ENCODE measurements at places on chromosomes 6 and 20.

GRCh38 chr20:20167698-20168097 lies 115.4 kb downstream of the CFAP61 start:
- no peak for DNase-seq

GRCh38 chr20:17023036-17023435 lies 203.8 kb upstream of the PCSK2 start:
- DNase-seq, result no peak

GRCh38 chr6:23537828-23538227 lies 588.2 kb upstream of the NRSN1 start:
- no peak for DNase-seq

GRCh38 chr6:110422444-110422822 lies 7.1 kb upstream of the DDO start:
- DNase-seq, result no peak

- DNase-seq, result peak; percentile 96
Observed at GRCh38 chr6:133130863-133131262, 110.3 kb upstream of the EYA4 start.

GRCh38 chr6:63997734-63998133 lies 362.1 kb downstream of the PHF3 start:
- DNase-seq, result no peak

GRCh38 chr20:46388201-46388836 lies 18.1 kb downstream of the ELMO2 start:
- no peak for DNase-seq

DNA sequence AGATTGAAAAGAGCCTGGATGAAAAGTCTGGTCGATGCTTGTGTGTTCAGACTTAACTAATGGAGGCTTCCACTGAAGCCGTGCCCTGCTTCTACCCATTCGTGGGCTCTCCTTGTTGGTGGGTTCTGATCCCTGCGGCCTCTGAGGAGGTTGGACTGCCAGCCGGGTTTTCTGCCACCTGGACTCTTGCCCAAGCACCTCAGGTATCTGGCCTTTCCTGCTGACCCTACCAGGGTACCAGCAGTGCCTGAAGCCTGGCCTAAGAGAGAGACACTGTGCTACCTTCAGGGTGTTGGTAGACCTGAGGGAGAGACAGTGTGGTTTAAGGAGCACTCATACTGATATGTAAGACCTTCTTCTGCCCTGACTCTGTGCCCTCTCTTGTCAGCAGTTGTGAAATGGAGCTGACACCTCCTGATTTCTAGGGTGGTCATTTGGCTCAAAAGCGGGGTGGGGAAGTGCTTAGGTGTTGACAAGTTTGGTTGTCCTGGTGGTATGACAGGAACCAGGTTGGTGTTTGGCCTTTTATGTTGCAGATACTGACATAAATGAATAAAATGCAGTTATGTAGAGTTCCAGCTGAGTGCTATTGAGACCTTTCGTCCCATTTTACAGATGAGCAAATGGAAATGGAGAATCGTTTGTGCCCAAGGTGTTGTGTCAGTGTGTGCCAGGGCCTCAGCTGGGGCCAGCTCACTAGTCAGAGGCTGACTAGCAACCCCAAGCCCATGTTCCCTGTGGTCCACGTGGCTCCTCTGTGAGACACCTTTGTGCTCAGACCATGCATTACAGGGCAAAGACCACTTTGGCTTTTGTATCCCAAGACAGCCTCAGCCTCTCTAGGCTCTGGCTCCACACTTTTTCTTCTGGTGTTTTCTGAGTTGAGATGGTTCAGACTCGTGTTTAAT lies 3.1 kb downstream of the PLCG1 start:
- DNase-seq, result no peak

- DNase-seq, result no peak
Observed at GRCh38 chr6:43468240-43468639, 9.1 kb upstream of the TJAP1 start.

DNA sequence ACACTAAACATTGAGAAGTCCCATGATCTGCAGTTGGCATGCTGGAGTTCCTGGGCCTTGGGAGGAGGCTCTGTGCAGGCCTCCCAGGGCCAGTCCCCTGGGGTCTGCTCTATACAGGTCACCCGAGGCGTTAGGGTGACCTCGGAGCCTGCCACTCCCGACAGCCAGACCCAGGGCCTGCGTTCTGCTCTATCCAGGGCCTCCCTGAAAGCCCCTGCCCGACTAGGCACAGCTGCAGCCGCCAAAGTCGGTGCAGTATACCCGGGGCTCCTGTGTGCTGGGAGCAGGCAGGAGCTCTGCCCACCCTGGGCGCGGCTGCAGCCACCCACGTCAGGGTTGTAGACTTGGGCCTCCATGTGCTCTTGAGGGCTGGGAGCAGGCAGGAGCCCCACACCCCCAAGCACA lies 6.3 kb upstream of the OR14J1 start:
- no peak for DNase-seq

DNA sequence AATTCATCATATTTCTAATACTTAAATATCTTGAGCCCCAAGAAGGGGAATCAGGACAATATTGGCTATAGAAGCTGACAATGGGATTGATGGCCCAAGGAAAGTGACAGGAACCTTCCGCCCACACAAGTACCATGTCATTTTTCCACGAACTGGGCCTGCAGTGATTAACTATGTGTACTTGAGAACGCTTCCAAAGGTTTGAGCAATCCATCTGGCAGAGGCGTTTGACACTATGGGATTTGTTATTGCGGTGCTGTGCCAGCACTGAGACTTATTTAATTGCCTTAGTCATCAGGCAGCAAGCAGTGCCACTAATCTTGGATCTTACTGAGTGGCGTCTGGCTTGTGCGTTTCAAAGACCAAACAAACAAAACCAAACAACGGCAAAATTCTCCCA lies 135.6 kb upstream of the UST start:
- no peak for DNase-seq

DNA sequence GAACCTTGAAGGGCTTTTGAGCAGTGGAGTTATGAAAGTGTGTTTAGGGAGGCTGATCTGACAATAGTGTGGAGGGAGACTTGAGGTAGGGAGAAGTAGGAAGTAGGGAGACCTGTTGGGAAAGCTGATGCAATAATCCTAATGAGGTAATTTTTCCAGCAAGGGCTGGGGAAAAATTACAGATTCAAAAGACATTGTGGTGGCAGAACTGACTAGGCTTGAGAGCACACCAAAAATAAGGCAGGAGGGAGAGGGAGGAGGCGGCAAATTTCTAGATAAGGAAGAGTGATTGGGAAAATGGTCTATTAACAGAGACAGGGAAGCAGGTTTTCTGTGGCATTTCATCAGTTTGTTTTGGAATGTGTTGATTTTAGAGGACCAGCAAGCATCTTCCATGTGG lies 5.5 kb downstream of the PRRT1 start:
- DNase-seq, result no peak

DNA sequence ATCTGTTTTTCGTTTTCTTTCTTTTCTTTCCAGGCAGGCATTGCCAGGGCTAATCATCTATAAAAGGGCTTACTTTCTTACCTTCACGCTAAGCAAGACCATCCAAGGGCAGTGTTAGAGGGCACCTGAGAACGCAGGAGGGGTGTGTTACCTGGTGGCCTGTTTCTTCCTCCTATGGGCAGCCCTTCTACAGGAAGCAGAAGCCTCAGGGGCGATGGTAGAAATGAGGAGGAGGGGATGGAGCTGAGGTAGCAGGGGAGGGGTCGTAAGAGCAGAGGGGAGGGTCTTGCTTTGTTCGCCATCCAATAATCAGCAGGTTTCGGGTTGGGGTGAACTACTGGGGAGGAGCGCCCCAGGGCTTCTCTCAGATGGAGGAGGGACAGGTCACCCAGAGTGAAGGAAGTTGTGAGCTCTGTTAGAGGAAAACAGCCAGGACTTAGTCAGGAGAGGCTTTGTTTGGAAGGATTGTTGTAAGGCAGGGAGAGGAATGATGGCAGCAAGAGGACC lies 1.5 kb upstream of the CCR6 start:
- DNase-seq, result no peak

- no peak for DNase-seq
Observed at GRCh38 chr20:15176929-15177328, 839.5 kb upstream of the FLRT3 start.

- DNase-seq, result no peak
Observed at GRCh38 chr20:22502731-22503191, 81.6 kb downstream of the FOXA2 start.

DNA sequence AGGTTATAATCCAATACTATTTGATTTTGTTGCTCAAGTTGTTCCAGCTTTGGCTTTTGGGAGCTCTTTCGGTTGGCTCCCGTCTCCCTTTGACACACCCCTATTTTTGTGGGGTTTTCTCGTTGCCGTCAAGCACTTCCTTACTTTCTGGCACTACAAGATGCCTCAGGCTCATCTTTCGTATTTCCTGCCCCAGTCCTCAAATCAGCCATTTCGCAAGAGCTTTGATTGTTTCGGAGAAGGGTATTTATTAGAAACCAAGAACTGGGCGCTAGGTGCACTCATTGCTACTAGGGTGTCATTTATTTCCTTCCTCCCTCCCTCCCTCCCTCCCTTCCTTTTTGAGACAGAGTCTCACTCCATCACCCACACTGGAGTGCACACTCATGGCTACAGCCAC lies 13.3 kb upstream of the SOX12 start:
- no peak for DNase-seq

DNA sequence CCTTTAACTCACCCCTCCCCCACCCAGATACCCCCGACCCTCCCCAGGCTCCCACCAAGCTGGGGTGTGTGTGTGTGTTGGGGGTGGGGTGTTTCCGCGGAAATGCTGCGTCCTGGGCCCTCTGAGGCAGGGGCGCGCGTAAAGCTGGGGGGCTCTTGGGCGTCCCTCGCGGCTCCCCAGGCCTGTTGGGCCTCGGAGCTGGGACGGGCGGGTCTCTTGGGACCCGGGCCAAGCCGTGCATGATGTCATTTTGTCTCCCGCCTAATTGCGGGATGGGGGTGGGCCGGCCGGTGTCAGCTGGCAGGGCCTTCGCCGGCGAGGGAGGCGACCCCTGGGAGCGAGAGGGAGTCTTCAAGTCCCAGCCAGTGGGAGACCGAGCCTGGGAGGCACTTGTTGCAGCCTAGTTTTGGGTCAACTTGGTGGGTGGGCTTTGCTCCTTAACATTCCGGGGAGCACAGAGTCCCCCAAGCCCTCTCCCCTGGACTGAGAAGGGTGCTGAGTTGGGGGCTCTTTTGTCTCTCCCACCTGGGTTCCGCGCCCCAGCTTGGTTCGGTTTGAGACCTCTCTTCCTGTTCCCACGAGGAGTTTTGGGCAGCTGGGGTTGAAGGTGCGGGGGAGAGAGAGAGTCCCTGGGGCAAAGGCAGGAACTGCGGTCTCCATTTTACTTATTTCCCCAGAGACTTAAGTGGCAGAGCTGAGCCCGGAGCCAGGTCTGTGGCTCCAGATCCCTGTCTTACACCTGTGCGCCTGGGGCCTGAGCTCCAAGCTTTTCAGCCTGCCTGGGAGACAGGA lies 623 bp downstream of the MYBL2 start:
- DNase-seq, result no peak

- no peak for DNase-seq
Observed at GRCh38 chr6:152943260-152943897, 39.5 kb downstream of the FBXO5 start.

GRCh38 chr6:69795469-69796072 lies 1.2 kb downstream of the LMBRD1 start:
- DNase-seq, result no peak

DNA sequence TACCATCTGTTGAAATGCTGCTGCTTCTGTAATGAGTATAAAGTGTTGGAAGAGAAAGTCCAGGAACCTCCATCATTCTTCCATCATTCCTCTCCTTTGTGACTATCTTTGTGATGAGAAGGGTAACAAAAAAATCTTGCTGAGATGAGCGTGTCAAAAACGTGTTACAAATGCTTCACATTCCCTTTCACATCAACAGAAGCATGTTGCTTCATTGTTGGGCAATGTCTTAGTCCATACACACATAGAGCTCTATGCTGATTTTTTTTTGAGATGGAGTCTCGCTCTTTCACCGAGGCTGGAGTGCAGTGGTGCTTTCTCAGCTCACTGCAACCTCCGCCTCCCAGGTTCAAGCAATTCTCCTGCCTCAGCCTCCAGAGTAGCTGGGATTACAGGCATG lies 114.1 kb upstream of the ESR1 start:
- no peak for DNase-seq

GRCh38 chr6:167574431-167575151 lies 249.7 kb downstream of the TTLL2 start:
- DNase-seq, result peak; percentile 35

- no peak for DNase-seq
Observed at GRCh38 chr6:38024908-38025307, 205.4 kb downstream of the ZFAND3 start.

GRCh38 chr20:45044084-45044573 lies 56.8 kb downstream of the KCNS1 start:
- DNase-seq, result peak; percentile 57

- DNase-seq, result no peak
Observed at GRCh38 chr6:140082867-140083297, 708.4 kb upstream of the CITED2 start.

- DNase-seq, result peak; percentile 11
Observed at GRCh38 chr20:62808211-62808865, 3.7 kb downstream of the OGFR start.

- DNase-seq, result no peak
Observed at GRCh38 chr6:126266664-126267063, 73.3 kb upstream of the CENPW start.

DNA sequence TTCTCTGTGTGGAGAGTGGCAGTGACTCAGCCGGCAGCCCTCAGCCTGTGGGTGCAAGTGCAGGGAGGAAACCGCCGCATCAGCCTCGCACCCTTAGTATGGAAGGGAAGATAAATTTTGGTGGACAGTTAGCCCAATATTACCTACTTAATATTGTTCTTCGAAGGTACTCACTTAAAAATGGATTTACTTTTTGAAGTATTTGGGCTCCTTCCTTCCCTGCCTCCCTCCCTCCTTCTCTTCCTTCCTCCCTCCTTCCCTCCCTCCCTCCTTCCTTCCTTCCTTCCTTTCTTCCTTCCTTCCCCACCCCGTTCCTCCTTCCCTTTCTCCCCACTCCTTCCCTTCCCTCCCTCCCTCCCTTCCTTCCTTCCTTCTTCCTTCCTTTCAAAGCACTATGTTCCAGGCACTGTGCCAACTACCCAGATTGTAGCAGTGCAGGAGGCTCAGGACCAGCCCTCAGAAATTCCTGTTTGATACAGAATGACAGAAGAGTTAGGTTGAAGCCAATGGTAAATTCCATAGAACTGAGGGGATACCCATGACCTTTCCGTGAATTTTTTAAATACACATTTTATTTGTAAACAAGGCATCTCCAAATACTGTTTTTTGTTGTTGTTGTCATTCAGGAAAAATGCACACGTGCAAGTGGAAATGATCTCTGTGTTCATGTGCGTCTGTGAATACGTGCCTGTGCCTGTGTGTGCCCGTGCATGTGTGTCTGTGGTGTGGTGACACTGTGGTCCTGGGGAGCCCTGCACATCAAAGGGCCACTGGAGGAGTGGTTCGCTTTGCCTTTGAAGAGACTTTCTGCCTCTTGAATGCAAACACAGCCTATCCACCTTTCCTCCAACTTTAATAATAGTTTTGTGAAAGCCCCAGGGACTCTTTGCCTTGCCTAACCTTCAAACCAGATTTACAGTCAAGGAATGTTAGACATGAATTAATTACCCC lies 141.7 kb downstream of the EDN3 start:
- DNase-seq, result no peak

DNA sequence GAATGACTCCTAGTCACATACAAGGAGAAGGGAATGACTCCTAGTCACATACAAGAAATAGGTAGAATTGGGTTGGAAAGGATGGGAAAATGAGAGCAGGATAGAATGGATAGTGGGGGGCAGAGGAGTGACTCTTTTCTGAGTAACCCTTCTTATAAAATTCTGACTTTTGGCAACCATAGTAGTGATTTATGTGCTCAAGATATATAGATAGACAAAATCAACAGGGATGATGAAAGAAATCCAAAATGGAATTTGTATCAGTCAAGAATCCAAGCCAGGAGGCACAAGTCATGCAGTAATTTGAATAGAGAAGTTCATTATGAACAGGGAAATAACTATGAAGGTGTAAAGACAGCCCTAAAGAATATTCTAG lies 41.7 kb downstream of the ADAT2 start:
- DNase-seq, result no peak

GRCh38 chr6:31462026-31462963 lies 35.6 kb upstream of the MICB start:
- peak; percentile 3 for DNase-seq
